GM06990 (cell line): ENCODE measurements at places on chromosomes 7 and 10.

DNA sequence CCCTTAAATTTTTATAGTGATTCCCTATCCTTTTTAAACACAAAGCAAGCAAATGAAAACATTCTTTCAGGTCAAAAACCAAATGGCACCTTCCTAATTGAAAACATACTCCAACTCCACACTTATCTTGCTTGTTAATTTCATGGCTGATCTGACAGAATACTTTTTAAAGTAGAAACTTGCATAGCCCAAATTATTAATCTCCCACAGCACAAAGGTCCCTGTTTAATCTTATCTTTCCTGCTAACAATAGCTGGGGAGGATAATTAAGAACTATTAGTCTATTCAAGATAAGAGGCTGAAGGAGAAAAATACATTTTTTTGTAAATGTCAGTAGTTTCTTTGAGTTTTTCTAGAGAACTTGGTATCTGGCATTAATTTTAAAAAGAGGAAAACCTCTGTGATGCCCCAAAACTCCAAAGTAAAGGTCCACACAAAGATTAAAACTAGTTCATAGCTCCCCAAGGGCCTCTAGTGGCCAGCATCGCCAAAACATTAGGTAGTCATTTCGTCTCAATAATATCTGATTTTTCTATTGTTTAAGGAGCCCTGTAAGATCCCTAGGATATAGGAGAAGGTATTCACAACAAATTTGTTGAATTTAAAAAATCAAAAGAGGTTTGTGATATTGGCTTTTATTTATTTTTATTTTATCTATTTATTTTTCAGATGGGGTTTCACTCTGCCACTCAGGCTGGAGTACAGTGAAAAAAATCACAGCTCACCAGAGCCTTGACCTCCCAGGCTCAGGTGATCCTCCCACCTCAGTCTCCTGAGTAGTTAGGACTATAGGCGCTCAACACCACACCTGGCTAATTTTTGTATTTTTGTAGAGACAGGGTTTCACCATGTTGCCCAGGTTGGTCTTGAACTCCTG, 14.7 kb downstream of the CDNF start:
- no peak for DNase-seq

DNA sequence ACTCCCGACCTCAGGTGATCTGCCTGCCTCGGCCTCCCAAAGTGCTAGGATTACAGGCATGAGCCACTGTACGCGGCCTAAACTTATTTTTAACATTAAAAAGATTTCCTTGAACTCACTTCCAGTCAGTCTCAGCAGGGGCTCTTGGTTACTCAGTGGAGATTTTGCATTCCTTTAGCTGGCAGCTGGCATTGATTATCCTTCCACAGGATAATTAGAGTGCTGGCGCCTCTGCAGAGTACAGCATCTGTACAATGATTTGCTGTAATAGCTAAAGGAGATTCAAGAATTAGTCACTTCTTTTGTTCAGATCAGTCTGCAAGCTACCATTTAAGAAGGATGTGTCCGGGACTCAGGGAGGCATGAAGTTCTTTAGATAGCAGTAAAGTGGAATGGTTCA, 125.0 kb upstream of the NPY start:
- DNase-seq, result no peak

- DNase-seq, result no peak
Measured at GRCh38 chr10:6600224-6600987, 20.3 kb upstream of the PRKCQ start.

- DNase-seq, result no peak
Measured at GRCh38 chr10:3481496-3481895, 303.5 kb downstream of the KLF6 start.
